ENCODE measurements at places on chromosomes 5 and 9.

DNA sequence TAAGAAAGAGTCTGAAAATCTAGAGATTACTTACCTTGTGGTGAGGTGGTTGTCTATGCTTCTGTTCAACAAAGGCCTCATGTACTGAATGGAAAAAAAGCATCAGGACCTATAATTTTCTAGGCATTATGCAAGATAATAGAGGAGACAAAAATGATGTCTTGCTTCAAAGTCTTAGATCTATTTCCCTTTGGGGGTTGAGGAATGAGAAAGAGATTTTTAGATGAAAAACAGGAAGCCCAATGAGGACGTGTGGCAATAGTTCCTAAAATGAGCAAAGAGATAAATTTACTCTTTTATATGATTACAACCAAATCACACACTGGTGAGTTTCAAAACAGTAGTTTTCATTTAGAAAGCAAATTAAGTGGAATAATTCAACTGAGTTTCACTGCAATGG lies 99.5 kb downstream of the GHR start:
- DNase-seq = no peak

GRCh38 chr5:121377461-121377860 lies 474.2 kb upstream of the FTMT start:
- DNase-seq = no peak

DNA sequence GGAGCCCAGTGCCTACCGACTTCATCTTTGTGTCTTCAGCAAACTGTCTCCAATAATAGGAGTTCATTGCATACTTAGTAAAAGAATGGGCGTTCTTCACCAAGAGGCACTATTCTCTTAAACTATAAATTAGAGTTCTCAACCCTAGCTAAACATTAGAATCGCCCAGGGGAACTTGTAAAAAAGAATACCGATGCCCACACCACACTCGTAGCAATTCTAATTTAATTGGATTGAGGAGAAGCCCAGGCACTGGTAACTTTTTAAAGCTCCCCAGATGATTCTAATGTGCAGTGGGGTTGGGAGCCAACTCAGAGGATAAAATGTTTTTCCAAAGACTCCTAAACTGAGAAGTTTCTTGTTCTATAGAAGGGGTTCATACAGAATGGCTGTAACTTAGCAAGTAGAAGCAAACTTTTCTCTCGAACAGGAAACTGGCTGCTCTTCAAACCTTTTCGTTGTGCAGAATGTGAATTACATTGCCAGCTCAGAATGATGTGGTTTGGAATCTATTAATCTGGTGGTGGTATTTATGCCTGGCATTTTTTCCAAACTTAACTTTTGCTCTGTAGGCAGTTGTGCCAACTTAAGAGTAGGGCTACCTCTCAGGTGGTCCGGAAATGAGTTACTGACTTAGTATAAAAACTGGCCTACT lies 26.4 kb upstream of the NFIB start:
- DNase-seq = no peak

- no peak for DNase-seq
These were observed 80.5 kb upstream of the LMX1B start for GRCh38 chr9:126532951-126533925.

DNA sequence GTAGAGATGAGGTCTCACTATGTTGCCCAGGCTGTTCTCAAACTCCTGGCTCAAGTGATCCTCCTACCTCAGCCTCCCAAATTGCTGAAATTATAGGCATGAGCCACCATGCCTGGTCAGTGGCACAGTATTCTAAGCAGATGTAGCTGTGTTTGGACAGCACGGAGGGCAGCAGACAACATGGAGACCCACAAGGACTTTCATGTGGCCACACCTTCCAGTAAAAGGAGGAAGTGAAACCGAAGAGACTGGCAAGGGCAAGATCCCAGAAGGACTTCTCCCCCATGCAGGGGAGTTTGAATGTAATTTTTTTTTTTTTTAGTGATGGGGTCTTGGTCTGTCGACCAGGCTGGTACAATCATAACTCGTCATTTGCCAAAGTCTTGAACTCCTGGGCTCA lies 172.2 kb downstream of the TRPM3 start:
- DNase-seq = no peak

DNA sequence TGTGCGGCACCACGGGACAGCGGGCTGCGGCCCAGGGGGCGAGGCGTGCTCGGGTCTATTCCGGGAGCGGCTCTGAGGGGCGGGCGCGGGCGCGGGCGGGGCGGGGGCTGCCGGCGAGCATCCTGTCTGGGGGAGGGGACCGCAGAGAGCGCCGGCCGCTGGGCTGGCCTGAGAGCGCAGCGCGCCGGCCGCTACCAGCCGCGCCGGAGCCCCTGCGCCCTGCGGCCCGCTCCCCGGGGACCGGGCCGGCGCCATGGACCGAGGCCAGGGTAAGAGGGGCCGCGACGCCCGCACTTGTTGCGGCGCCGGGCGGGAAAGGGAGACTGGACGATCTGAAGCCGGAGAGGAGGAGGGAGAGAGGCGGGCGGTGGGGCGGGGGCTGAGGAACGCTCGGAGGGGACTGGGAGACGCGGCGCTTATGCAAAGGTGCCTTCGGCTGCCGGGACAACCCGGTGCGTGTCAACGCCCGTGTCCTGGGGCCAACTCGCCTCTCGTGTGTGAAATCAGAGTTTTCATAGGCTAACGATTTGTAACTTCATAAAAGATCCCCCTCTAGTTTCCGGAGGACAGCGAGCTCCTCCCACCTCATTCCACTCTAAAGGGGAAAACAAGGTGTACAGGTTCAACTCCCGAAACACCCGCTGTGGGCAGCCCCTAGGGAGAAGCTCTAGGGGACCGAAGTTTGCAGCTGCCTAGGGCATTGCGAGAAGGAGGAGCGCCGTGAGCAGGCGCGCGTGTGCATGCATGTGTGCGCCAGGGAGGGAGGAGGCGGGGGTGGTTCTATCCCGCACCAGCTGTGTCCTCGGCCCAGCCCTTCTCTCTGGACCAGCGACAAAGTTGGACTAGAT lies at the start of gene AFAP1L1:
AFAP1L1 (plus strand) TSS at position 144 of the 848 bp plus-strand sequence; CDS start at position 254, 110 bp downstream.
- no peak for DNase-seq

- no peak for DNase-seq
These were observed 11.3 kb downstream of the TLR4 start for GRCh38 chr9:117715411-117715989.

DNA sequence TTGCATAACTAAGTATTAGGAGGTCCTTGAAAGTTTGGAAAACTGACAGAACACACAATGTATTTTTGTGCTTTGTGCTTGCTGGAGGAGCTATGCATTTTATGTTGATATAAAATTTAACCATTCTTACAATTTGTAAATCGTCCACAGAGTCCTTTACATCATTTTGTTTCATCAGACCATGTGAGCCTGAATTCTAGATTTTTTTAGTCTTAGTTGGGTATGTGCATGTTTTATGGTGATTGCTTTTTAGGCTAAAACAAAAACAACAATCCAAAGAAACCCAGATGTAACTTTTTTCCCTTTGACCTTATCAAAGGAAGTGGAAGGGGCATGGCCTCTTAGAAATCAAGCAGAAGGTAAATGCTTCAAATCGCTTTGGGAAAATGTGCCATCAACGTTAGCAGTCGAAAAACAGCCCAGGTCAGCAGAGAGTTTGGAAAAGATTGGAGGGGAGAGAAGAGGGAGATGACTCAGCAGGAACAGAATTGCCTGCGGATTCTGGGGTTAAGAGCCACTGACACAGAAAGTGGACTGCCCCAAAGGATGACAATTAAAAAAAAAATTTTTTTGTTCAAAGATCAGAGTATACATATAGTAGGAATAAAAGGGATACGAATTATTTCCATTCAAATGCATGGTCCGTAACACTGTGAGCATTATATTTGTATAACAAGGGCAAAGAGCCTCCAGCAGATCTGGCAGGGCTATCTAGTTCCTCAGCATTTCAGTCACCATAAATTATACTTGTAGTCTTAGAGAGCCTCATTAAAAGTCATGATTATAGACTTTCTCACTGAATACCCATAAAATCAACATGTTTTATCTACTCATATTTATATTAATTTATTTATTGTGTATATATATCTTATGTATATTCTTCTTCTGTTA lies 253.5 kb upstream of the HAPLN1 start:
- no peak for DNase-seq

DNA sequence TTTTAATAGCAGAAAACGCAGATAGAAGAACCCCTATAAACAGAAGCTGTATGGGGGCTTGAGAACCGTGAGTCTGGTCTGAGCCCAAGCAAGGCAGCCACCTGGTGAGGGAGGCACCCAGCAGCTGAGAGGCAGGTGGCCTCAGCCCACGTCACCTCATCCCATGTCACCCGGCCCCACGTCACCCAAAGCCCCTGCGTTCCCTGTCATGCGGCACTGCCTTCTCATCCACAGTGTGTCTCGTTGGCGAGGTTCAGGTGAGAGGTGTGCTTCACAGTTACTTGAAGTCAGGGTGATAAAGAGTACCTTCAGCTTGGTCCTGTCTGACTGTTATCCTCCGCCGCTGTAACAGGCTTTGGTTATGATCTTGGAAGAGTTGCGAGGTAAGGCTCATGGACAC lies 80.6 kb upstream of the IRX4 start:
- no peak for DNase-seq

- no peak for DNase-seq
These were observed 580.6 kb downstream of the PTPRD start for GRCh38 chr9:10032166-10032565.

DNA sequence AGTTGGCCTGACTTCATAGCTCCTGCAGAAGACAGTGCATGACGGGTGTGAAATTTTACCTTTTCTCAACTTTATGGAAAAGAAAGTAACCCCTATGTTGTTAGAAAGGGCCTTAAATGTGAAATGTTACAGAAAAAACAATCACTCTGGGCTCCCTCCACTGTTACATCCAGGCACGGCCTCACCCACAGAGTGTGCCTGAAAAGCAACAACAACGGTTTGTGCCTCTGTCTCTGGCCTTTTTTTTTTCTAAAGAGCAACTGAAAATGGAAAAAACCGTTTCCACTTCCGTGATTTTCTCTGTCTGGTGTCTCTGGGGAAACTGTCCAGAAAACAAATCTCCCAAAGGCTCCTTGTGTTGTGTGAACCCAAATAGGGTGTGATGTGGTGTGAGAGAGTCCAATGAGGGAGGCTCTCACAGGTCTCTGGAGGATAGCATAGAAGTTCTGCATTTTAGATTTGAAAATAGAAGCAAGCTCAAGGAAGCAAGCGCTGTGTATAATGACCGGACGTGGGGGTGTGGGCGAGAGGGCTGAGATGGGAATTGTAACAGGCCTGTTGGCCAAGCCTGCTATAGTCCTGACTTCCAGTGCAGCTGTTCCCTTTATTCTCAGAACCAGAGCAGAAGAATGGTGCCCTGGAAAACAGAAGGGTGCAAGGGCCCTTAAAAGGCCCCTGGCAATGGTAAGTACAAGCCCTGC lies 221.8 kb upstream of the TUT7 start:
- DNase-seq = no peak

DNA sequence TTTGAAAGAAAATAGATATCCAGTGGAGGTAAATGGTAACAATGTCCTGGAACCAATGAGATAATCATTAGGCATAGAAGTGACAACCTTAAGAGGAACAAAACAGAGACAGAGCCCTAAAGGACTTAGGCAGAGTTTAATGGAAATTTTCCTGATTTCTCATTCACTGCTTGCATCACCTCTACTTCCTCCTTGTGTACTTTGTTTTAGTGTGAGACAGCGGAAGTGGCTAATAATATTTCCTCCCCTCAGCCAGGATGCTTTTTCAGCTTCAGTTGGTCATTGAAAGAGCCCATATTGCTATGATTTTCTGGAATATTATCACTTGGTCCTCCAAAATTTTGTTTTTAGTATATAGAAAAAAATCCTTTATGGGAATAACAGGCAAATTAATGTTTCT lies 153.4 kb upstream of the MPDZ start:
- no peak for DNase-seq
